Lung (tissue), 17 donors: ENCODE measurements at places on chromosomes 6 and 20.

DNA sequence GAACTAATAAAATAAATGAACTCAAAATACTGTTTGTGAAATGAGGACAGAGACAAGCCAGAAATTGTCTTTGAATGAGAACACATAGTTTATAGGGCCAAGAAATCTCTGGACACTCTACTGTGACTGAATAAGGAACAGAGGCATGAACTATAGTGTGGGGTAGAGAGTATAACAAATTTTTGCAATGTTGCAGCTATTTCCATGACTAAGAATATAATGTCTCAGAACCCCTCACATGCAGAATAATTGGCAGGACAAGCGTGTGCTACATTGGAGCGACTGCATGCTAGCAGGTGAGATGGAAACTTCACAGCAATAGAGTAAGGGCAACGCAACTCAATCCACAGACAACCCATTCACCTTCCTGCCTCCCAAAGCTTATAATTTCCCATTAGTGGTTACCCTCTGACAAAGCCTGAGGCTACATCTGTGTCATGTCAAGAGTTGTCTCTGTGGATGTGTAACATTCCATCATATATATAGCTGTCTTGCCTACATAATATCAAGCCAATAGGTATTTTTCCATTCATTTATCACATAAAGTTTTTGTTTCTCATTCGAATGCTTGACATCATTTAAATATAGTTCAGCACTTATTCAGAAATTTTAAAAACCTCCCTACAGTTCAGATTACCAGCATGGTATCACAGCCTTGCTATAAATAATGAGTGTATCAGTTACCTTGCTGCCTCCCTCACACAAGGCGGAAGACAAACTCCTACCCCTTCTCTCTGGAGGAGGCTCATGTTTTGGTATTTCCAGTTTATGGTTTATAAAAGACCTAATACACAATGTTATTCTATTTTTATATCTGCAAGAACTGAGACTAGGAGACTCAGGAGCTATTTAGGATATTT lies 47.9 kb upstream of the ECHDC1 start:
- DNase-seq: no peak

- no peak for DNase-seq
Observed at GRCh38 chr6:143112837-143113236, 52.1 kb downstream of the AIG1 start.

DNA sequence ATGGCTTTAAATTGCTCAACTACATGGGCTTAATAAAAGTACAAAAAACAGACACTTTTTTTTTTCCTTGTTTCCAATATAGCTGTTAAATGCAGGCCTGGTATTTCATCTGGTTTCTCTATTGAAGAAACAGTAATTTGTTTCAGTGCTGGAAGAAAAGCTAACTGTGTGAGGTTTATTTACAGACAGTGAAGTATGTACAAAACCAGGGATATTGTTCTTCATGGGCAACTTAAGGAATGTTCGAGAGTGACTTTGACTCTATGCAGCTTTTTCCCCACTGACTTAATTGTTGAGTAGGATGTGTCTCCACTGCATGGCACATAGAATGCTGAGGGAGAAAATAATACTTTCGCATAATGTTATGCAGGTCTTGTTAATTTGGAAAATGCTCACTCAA lies 31.0 kb upstream of the PRL start:
- no peak for DNase-seq

GRCh38 chr6:70172252-70172651 lies 130.6 kb downstream of the COL9A1 start:
- DNase-seq: no peak

DNA sequence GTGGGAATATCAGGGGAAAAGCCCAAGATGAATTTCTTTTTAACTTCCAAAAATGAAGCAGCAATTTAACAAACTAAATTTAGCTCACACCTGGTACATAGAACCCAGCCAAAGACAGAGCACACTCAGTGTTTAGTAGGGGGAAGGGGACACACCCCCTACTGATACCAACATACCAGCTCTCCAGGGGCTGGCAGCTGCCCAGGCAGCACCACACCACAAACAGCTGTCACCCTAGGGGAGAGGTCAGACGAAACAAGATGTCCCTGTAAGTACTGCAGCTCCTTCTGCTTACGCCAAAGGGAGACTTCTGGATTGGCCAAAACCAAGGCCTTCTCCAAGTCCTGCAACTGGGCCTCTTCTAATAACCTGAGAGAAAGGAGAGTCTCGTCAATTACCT lies 26.0 kb downstream of the MDN1 start:
- DNase-seq: no peak

- DNase-seq: peak; percentile 38
Observed at GRCh38 chr6:150343434-150343833, 25.4 kb upstream of the IYD start.

- no peak for DNase-seq
Observed at GRCh38 chr20:61757678-61758563, 307.8 kb downstream of the TAF4 start.

- peak; percentile 82 for DNase-seq
Observed at GRCh38 chr6:132798869-132799538, 567 bp upstream of the SLC18B1 start.

DNA sequence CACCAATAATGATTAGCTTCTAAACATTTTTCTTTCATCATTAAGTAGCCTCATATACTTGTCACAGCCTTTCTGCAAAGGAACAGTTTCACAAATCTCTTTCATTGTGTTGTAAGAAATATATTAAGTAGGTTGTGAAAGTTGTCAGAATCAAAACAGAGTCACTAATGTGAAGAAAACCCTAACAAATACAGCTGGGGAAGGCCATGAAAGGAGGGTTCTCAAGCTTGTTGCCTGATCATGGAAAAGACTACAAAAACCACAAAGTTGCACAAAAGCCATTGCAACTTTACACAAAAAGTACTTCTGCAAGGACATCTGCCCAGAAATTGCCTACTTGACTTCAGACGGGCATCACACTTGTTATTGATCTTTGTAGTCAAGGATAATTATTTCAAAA lies 216.1 kb downstream of the ALDH8A1 start:
- no peak for DNase-seq

DNA sequence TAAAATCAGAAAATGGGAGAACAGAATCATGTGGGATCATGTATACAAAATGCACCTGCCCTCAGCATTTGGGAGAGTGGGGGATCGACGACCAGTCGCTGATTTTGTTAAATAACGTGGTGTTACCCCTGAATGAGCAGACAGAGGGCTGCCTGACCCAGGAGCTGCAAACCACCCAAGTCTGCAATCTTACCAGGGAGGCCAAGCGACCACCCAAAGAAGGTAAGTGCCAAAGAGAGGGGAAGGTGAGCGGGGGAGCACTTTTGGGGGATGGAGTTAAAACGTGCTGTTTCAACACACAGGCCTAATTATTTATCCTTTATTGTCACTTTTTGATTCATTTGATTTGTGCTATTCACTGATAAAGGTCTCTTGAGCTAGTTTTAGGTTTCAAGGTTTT lies 4.1 kb downstream of the ADGRB3 start:
- DNase-seq: no peak

GRCh38 chr6:79802657-79803300 lies 144.6 kb downstream of the ELOVL4 start:
- no peak for DNase-seq

DNA sequence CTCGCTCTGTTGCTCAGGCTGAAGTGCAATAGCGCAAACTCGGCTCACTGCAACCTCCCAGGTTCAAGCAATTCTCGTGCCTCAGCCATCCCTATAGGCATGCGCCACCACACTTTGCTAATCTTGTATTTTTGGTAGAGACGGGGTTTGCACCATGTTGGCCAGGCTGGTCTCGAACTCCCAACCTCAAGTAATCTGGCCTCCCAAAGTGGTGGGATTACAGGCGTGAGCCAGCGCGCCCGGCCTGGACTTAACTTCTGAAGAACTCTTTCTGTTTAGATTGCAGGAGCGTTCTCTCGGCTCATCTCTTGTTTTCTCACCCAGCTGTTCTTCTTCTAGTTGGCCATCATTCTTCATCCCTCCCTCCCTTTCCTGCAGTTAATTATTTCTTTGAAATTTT lies 30.3 kb downstream of the GTF2H5 start:
- no peak for DNase-seq
